T-helper 17 cell (primary cell): ENCODE measurements at places on chromosomes 11 and 22. TPM values are rescaled to one million over a fixed set of nuclear protein-coding genes. Genes with fewer than 3 reads are reported as not detected.

DNA sequence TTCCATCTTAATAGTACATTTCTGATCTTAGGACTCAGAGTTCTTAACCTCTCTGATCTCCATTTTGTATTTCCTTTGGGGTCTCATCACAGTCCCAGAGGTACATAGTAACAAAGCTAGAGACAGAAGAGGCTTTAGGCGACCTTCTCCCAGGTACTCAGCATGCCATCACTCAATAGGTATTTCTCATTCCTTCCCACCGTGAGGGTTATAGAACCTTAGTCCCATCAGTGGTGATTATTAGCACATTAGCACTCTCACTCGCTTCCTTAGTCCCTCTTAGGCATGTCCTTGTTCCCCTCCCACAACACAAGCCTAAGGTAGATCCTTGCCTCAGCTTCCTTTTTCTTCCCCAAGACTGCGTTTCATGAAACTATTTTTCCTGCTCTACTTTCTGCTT, 14.7 kb downstream of the SWAP70 start:
- peaks cover 8% of the 10 kb centered on the region for H3K27me3 ChIP-seq
- DNase-seq = no peak
- no peak overlapping the region for H3K27ac ChIP-seq
- peaks cover 4% of the 10 kb centered on the region for H3K36me3 ChIP-seq

DNA sequence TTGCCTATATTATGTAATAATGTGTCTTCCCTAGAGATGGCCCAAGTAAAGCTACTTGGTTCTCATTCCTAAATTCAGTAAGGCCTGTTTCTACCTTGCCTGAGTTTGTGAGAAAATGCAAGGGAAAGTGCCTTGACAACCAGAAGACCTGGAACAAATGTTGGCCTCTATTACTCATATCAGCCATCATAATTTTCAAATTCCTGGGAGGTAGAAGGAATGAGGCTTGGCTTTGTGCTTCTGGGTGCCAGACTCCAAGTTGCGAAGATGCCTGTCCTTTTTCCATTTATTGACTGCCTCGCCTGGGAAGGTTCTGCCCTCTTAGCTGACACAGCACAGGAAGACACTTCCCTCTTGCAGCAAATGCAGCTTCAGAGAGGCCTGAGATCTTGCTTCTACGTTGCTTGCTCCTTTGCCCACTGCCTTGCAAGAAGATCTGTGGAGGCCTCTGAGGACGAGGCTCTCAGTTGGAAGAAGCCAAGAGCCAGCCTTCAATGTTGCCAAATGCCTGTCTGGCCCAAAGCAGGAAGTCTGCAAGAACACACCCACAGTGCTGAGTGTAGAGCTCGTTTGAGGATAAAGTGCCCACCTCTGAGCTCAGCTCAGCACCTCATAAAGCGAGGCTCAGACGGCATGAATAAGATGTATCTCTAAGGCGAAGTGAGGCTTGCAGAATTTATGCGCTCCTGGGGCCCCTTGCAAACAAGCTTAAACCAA, 120.1 kb downstream of the GALNT18 start:
- no peak overlapping the region for H3K27ac ChIP-seq
- no peak overlapping the region for H3K4me3 ChIP-seq
- no peaks in the 10 kb centered on the region for H3K36me3 ChIP-seq
- peaks cover 17% of the 10 kb centered on the region for H3K27me3 ChIP-seq
- DNase-seq = no peak

DNA sequence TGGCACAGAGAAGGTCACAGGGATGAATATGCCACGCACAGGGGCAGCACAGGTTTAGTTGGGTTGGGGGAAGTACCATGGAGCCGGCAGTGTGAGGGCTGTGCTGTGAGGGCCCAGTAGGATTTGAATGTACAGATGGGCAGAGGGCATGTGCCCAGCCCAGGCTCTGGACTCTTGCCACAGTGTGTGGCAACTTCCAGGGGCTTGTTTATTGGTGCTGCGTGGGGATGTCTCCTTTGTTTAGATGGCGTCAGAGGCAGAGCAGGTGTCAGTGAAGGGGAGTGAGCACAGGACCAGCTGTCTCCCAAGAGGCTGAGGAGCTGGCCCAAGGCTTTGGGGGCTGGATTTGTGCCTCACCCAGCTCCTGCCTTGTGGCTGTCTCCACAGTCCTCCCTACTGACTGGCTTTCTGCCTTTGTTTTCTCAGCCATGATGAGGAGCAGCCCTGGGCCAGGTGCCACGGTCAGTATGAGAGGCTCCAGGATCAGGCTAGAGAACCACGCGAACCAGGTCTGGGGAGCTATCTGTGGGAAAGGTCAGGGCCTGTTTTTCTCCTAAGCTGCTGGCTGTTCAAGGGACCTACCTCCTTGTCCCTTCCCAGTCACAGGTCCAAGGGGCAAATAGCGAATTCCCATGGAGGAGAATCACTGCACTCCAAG, 21.9 kb downstream of the SUN2 start:
- no peaks in the 10 kb centered on the region for H3K27me3 ChIP-seq
- H3K27ac ChIP-seq = peak overlapping the region; percentile 93
- H3K36me3 ChIP-seq = peaks cover 7% of the 10 kb centered on the region
- H3K4me3 ChIP-seq = peak overlapping the region; percentile 52

DNA sequence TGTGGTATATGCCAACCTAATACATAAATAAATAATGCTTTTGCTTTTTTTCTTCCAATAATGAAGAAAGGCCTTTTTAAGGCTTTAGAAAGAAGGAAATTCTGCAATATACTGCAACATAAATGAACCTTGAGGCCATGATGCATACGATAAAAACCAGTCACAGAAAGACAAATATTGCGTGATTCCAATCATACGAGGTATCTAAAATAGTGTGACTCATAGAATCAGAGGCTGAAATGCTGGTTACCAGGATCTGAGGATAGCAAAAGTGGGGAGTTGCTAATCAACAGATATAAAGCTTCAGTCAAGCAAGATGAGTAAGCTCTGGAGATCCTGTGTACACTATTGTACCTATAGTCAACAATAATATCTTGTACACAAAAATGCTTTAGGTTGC, 24.2 kb downstream of the MS4A6A start:
- H3K27me3 ChIP-seq = peaks cover 24% of the 10 kb centered on the region
- H3K4me3 ChIP-seq = no peak overlapping the region
- DNase-seq = no peak
- H3K4me1 ChIP-seq = no peaks in the 10 kb centered on the region

DNA sequence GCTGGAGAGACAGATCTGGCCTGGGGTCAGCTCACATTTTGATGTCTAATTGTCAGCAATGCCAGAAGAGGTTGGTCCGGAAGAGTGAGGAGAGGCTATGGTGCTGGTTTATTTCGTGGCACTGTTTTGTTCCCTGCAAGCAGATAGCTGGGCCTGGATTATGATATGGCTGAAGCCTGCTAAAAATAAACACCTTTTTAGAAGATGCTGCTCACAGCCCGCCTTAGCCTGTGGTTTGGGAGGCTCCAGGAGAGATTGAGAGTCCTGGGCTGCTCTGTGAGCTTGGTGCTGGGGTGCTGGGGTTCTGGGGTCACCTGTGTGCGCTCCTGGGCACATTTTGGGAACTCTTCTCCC, 29.6 kb upstream of the ALX4 start:
- no peak for DNase-seq
- peaks cover 75% of the 10 kb centered on the region for H3K27me3 ChIP-seq
- H3K36me3 ChIP-seq = peaks cover 2% of the 10 kb centered on the region
- no peak overlapping the region for H3K27ac ChIP-seq

- no peak overlapping the region for H3K4me3 ChIP-seq
- H3K4me1 ChIP-seq = peaks cover 2% of the 10 kb centered on the region
- no peak overlapping the region for H3K27ac ChIP-seq
- no peak for DNase-seq
- H3K27me3 ChIP-seq = peaks cover 26% of the 10 kb centered on the region
- peaks cover 2% of the 10 kb centered on the region for H3K36me3 ChIP-seq
These were observed 32.9 kb downstream of the RBFOX2 start for GRCh38 chr22:35995772-35996171.

GRCh38 chr11:68968306-68969250, 12.2 kb downstream of the MRGPRD start:
- H3K27me3 ChIP-seq = peaks cover 13% of the 10 kb centered on the region
- H3K4me1 ChIP-seq = peaks cover 11% of the 10 kb centered on the region
- no peaks in the 10 kb centered on the region for H3K36me3 ChIP-seq
- H3K4me3 ChIP-seq = no peak overlapping the region

GRCh38 chr22:25938151-25938550, 196.2 kb downstream of the MYO18B start:
- no peak for DNase-seq
- peaks cover 15% of the 10 kb centered on the region for H3K27me3 ChIP-seq
- H3K4me3 ChIP-seq = no peak overlapping the region
- no peaks in the 10 kb centered on the region for H3K4me1 ChIP-seq
- no peak overlapping the region for H3K27ac ChIP-seq

- H3K27me3 ChIP-seq = peaks cover 7% of the 10 kb centered on the region
- peak overlapping the region; percentile 84 for H3K4me3 ChIP-seq
These were observed 819 bp upstream of the KCNQ1OT1 start for GRCh38 chr11:2700415-2701211.

- no peak for DNase-seq
- peaks cover 14% of the 10 kb centered on the region for H3K27me3 ChIP-seq
- H3K36me3 ChIP-seq = no peaks in the 10 kb centered on the region
- no peak overlapping the region for H3K27ac ChIP-seq
These were observed 148.2 kb upstream of the SNX19 start for GRCh38 chr11:131064373-131064991.

MMP8 gene
- not detected for total RNA-seq

CBLIF gene
- not detected for total RNA-seq

UQCR10 gene
- total RNA-seq = 31.9 TPM

BCO2 gene
- total RNA-seq = 2.5 TPM

OR51E2 gene
- not detected for total RNA-seq

NXPE2 gene
- total RNA-seq = not detected

CEP126 gene
- 2.6 TPM for total RNA-seq
